Stimulated activated CD8-positive, alpha-beta memory T cell treated with anti-CD3 and anti-CD28 coated beads, Interleukin-4, amount 100 ng/mL, for 1 hour (primary cell): ENCODE measurements at places on chromosomes 6 and 20.

- no peak for DNase-seq
Observed at GRCh38 chr20:17856024-17856564, 112.5 kb downstream of the SNX5 start.

GRCh38 chr6:155409391-155409790 lies 46.2 kb downstream of the NOX3 start:
- no peak for DNase-seq

DNA sequence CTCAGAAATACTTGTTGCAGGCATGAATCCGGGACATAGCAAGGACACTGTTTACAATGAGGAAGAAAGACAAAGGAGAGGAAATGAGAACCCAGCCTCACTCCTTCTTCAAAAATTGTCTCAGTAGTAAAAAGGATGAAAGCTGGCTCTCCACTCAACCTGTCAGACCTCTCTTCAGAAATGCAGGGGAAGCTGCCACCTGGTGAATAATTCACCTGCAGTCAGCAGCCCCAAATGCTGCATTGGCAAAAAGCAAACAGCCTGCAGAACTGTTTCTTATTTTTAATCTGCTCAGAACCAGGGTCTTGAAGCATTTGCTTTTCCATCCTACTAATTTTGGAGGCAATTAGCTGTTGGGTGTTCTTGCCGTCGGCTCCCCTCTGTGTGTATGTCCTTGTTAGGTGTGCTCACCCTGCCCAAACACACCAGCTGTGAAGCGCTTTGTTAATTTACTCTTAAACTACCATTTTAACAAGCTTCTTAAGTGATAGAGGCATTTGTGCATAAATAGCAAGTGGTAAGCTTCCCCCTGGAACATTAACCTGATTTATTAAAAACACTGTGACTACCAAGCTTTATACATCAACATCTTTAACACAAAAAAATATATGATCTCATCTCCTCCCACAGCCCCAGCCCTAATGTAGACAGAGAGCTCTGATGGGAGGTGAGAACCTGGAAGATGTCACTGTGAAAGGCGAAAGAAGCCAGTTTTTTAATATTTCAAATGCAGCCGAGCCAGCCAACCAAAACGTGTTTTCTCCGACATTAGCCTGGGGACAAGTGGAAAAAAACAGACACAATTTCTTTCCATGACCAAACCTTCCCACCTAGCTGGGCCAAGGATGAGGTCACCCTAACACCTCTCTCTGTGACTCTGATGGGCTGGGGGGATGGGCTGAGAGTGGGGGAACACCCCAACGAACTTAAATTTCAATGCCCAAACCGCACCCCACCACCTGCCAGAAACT lies 451.0 kb upstream of the SULF2 start:
- no peak for DNase-seq

- no peak for DNase-seq
Observed at GRCh38 chr6:169665289-169665688, 36.5 kb downstream of the WDR27 start.

DNA sequence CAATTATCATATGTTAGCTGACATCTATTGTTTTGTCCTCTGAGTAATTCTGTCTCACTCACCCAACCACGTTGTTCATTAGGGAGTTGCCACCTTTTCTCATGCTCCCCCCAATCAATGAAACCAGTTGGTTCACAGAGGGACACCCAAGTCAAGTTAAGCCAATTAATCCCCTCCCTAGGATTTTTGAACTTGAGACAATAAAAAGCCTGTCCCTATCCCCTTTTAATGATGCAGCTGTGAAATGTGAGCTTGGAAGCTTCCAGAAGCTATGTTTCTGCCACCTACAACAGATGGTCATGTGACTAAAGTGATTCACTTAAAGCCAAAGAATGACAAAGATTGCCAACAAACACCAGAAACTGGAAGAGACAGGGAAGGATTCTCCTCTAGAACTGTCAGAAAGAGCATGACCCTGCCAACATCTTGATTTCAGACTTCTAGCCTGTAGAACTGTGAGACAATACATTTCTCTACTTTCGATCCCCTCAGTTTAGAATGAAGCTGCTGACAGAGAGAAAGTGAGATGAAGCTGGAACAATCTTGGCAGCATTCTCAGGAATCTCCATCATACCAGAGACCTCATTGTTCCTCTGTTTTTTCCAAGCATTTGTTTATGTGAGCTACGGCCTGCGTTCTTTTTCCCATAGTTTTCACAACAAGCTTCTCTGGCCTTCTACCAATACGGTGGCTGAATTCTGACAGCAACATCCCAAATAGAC lies 57.8 kb upstream of the TPD52L1 start:
- DNase-seq: no peak

- DNase-seq: no peak
Observed at GRCh38 chr6:30769853-30770524, 25.6 kb upstream of the IER3 start.

DNA sequence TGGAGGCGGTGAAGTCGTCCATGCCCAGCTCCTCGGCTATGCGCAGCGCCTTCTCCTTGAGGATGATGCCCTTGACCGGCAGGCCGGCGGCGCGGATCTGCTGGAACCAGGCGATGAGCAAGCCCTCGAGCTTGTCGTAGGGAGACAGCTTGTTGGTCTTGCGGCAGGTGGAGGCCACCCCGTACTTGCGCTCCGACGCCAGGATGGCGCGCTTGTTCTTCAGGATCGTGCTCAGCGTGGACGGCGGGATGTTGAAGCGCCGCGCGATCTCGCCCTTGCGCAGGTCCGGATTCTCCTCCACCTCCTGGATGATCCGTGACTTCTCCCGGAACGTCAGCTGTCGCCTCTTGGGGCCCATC lies 435 bp downstream of the CENPB start:
- DNase-seq: no peak

DNA sequence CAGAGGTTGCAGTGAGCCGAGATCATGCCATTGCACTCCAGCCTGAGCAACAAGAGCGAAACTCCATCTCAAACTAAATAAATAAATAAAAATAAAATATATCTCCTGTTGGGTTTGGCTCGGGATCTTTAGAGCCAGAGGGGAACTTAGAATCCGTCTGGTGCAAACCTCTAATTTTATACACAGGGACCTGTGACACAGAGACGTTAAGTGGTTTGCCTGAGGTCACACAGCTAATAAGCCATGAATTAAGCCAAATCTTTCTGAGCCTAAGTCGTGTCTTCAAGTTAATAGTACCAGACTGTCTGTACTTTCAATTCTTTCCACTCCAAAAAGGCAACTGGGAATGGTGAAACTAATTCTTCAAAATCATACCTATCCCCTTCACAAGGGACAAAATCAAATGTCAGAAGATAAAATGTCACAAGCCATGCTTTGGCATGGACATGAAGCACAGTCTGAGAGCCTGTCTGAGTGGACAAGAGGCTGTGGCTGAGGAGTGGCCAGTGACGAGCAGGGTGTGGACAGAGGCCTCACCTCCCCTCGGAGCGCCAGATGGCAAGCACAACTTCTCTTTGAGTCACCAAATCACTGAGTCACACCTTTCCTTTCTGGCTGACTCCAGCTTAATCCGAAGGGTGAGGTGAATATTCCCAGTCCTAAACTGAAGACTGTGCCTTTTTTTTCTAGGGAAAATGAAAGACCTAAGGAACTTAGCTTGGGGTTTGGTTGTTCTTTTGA lies 177.4 kb downstream of the TFAP2A start:
- no peak for DNase-seq

GRCh38 chr6:132865364-132865763 lies 51.0 kb downstream of the RPS12 start:
- no peak for DNase-seq

- DNase-seq: no peak
Observed at GRCh38 chr6:162203287-162203686, 524.3 kb downstream of the PRKN start.

- no peak for DNase-seq
Observed at GRCh38 chr6:86888301-86888700, 49.0 kb upstream of the HTR1E start.

- DNase-seq: no peak
Observed at GRCh38 chr6:90144396-90144795, 152.2 kb downstream of the BACH2 start.

DNA sequence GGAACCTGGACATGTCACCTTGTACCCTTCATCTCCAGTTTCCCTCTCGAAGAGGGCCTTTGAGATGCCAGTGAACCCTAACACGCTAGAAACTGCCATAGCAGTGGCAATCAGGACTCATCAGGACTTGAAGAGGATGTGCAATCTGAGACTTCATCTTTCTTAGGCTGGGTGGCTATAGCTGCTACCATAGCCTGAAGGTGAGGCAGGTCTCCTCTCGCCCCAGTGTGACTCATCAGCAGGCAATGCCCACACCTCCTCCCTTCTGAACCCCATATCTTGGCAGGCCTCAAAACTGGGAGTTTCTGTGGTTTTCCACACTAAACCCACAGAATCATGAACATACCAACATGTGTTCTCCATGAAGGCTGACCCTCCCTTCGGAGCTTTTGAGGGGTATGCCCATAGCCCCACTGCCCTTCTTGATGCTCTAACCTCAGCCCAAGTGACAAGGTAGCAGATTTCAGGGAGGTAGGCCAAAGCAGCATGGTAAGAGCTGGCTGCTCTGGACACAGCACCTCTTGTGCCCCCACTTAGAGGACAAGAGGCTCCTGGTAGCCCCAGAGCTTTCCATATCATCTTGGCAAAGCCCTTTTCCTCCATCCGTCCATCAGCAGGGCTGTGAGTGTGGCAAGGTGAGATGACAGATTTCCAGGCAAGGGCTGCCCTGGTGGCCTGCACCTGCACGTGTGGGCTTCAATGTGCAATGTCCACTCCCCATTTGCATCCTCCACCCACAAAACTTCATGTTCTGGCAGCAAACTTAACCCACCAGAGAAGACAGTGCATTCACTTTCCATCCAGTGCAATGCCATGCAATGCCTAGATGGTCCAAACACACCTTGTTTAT lies 2.6 kb downstream of the BLCAP start:
- no peak for DNase-seq

DNA sequence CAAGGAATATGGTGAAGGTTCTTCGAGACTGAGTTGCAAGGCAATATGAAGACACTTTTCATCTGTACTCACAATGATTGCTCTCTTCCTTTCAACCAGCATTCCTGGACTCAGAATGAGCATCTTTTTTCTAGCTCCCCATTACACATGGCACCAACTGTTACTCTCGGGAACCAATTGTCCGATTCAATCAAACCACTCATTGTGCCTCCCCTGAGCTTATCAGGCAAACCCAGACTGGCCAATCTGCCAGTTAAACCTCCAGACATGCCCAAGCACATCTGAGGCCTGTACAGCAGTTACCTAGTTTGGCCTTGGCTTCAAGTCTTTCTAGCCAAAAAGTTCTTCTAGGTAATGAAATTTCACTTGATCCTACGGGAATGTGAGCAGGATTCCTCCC lies 164.1 kb downstream of the ID4 start:
- DNase-seq: no peak

DNA sequence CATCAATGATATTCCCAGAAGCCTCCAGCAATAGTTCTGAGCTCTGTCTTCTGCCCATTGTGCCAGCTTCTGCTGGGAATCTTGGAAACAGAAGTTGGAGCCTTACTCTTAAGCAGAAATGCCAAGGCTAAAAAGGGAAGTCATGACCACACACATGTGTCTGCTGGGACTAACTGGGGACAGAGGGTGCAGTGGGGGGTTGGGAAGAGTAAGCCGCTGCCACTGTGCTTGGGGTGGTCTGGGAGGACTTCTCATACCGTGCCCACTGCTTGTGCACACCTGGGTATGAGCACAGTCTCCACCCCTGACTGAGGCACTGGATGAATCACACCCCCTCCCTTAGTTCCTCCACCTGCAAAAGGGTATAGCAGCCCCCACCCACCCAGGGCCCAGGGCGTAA lies 90.7 kb downstream of the CDC5L start:
- DNase-seq: no peak

GRCh38 chr6:168718821-168719475 lies 278.0 kb downstream of the SMOC2 start:
- DNase-seq: no peak

DNA sequence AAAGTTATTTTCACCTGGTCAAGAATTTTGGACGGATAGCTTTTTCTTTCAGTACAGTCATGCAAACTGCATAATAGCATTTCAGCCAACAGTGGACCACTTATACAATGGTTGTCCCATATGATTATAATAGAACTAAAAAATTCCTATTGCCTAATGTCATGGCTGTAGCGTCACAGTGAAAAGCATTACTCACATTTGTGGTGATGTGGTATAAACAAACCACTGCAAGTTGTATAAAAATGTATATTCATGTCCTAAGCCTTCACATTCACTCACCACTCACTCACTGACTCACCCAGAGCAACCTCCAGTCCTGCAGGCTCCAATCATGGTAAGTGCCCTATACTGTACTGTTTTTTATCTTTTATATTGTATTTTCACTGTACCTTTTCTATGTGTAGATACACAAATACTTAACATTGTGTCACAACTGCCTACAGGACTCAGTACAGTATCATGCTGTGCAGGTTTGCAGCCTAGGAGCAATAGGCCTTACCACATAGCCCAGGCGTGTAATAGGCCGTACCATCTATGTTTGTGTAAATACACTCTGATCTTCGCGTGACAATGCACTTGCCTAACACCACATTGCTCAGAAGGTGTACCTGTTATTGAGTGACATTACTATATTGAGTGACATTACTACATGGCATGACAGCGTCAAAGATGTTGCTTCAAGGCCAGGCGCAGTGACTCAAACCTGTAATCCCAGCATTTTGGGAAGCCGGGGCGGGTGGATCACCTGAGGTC lies 17.9 kb downstream of the ABHD12 start:
- DNase-seq: no peak

- no peak for DNase-seq
Observed at GRCh38 chr20:62771396-62772102, 24.7 kb upstream of the MRGBP start.

- DNase-seq: no peak
Observed at GRCh38 chr20:49508435-49509199, 26.1 kb upstream of the KCNB1 start.

DNA sequence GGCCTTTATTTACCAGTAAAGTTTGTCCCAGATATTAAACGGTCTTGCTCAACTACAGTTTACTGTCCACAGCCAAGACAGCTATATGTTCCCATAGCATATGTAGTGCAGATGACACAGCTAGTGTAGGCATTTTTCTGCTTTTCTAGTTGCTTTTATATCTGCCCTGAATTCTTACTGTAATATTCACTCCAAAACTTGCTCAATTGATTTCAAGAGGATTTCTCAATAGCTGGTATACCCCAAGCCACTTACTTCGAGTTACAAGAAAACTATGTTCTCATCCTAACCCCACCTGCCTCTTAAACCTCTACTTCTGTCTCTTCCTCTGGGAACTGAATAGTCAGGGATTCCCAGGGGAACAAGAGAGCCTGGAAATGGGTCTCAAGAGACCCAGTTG lies 18.9 kb upstream of the ROS1 start:
- no peak for DNase-seq

DNA sequence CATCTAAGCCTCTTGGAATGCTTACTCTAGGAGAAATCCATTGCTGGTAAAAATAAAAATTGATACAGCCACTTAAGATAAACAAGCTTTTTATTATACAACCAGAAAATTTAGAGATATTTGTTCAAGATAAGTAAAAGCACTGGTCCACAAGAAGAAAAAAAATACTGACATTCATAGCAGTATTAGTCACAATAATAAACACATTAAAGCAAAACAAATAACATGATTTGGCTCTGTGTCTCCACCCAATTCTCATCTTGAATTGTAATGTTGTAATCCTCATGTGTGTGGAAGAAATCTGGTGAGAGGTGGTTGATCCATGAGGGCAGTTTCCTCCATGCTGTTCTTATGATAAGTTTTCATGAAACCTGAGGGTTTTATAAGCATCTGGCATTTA lies 1093.5 kb upstream of the ADGRB3 start:
- no peak for DNase-seq

GRCh38 chr6:147283460-147283859 lies 79.2 kb downstream of the STXBP5 start:
- DNase-seq: no peak

GRCh38 chr6:122609881-122610689 lies at the start of gene PKIB:
PKIB (plus strand) TSS chr6:122610405; CDS start chr6:122717795, 107,390 bp downstream.
- DNase-seq: no peak

- no peak for DNase-seq
Observed at GRCh38 chr6:120965814-120966213, 368.5 kb downstream of the TBC1D32 start.
